ENCODE measurements at places on chromosomes 3 and 15.
A peak's percentile ranks its signal among the peaks of the same experiment; 100 is the strongest.

GRCh38 chr3:108352176-108352575 lies 55.8 kb downstream of the HHLA2 start:
- no peak for DNase-seq

- no peak for DNase-seq
Observed at GRCh38 chr15:29162411-29162810, 107.2 kb downstream of the NSMCE3 start.

DNA sequence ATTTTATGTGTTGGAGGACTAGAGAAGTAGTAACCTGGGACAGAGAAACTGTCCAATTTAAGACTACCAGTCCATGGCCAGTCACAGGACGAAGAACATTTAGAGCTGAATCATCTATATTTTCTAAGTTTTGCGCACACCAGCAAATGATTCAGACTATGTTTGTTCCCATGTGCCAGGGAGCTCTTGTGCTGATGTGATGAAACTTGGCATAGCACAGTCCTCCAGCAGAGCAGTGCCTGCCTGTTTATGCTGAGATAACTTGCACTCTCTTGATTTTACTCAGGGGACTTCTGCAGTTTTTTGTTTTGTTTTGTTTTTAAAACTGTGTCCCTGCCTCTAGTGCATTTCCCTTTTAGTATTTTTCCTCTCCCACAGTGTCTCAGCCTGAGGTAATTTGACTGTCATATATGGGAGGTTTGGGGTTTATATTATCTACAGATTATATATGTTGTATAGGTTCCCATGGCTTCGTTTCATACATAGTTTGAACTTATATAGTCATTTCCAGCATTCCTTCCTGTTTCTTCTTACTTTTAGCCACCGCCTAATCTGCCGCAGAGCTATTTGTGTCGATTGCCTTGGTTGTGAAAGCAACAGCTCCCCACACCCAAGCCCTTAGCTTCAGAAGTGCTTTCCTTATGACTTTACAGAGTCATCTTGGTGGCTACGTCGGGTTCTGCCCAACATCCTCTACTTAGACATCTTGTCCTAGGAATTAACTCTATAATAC lies 45.5 kb downstream of the PPM1L start:
- DNase-seq = peak; percentile 32

DNA sequence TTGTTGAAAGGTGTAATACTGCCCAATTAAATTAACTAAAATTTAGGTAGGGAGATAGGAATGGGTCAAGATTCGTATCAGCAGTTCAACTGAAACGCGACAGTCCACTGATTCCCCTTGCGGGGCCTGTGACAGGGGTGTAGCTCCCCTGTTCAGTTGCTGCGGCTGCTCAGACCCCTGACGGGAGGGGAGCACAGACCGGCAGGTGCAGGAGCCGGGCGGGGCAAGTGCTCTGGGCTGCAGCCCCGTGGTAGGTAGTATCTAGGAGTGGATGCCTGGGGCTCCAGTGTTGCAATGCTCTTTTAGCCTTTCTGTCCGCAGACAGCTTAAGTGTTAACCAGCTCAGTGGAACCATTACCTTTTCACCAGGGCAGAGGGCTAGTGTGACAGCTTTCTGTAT lies 164.9 kb downstream of the ROBO2 start:
- no peak for DNase-seq

- no peak for DNase-seq
Observed at GRCh38 chr3:126051741-126052140, 32.2 kb downstream of the SLC41A3 start.

DNA sequence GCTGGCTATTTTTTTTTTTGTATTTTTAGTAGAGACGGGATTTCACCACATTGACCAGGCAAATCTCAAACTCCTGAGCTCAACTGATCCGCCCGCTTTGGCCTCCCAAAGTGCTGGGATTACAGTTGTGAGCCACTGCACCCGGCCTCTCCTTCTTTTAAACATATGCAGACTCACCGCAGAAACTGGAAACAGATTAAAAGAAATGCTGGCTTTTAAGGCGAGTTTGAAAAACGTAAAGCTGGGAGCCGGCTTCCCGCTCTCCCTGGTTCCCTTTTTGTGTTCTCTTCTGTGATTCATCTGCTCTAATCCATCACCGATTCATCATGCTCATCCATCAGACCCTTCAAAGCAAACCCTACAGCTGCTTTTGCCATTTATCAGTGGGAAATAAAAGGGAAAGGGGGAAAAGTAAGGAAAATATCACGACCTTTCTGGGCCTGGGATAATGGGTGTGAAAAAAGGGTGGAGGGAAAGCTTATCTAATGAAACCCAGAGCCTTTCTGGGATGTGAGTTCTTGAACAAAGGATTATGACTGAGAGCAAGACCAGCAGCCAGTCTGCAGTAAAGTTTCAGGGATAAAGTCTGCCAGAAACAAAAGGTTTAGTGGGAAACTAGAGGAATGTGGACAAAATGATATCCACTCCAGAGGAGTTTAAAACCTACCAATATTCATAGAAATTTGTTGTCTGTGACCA lies 92.3 kb upstream of the LRIG1 start:
- DNase-seq = peak; percentile 36

DNA sequence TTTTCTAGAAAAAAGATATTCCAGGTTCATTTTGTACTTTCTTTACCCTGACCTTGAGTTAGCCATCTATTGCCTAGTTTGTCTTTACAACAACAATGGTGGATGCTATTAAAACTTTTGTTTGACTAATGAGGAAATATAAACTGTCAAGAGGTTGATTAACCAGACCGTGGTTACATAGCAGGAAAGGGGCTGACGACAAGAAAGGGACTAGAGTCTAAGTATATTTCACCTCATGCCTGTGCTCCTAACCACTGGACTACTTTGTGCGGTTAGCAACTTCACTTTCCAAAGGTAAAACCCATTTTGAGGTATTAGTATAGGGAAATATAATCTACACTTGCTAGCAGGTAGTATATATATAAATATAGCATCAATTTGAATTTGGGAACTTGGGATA lies 327.1 kb downstream of the SATB1 start:
- DNase-seq = no peak
